ENCODE measurements at places on chromosomes 3 and 15. TPM values are rescaled to one million over a fixed set of nuclear protein-coding genes. Genes with fewer than 3 reads are reported as not detected.
A peak's percentile ranks its signal among the peaks of the same experiment; 100 is the strongest.

TMEM42 gene
- total RNA-seq: 40.4 TPM

CHL1 gene
- total RNA-seq: 279 TPM

DNA sequence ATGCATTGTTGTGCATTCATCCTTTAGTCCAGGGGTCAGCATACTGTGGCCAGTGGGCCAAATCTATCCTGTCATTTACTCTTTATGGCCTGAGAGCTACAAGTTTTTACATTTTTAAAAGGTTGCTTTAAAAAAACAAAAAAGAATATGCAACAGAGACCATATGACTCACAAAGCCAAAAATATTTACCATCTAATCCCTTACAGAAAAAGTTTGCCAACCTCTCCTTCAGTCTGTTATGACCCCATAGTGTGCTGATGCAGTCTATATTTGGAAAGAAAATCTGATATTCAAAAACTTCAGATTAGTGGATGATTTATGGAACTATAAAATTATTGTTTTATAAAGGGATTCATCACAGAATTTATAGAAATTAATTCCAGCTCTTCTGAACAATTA is 237.5 kb upstream of the IL12A start:
- H3K4me1 ChIP-seq: no peaks in the 10 kb centered on the region
- no peak overlapping the region for H3K4me3 ChIP-seq
- no peaks in the 10 kb centered on the region for H3K27me3 ChIP-seq
- no peaks in the 10 kb centered on the region for H3K36me3 ChIP-seq
- no peak overlapping the region for H3K27ac ChIP-seq
- no peak for DNase-seq

DNA sequence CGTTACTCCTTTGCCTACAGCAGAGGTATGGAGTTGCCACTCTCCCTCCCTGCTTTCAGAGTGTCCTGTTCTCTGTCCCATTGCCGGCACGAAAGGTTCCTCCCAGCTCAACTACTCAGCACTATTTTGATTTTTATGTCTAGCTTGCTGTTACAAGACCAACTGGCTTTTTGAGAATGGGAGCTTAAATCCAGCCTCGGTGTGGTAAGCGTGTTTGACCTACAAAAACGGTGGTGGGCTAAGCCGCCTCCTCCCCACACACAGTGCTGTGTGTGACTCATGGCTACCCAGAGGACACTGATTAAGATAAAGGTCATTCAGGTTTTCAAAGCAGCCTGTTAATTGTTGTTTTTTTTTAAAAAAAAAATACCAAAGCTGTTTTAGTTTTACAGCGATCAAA is 64.5 kb downstream of the LRTM1 start:
- H3K4me1 ChIP-seq: peaks cover 9% of the 10 kb centered on the region
- no peaks in the 10 kb centered on the region for H3K36me3 ChIP-seq
- DNase-seq: no peak
- H3K27me3 ChIP-seq: no peaks in the 10 kb centered on the region
- no peak overlapping the region for H3K27ac ChIP-seq
- H3K4me3 ChIP-seq: no peak overlapping the region

- H3K36me3 ChIP-seq: no peaks in the 10 kb centered on the region
- no peak overlapping the region for H3K4me3 ChIP-seq
- no peaks in the 10 kb centered on the region for H3K27me3 ChIP-seq
Measured at GRCh38 chr3:128293930-128294329, 140.6 kb downstream of the EEFSEC start.

- H3K36me3 ChIP-seq: no peaks in the 10 kb centered on the region
- H3K4me1 ChIP-seq: no peaks in the 10 kb centered on the region
- H3K27ac ChIP-seq: no peak overlapping the region
- no peak for DNase-seq
Measured at GRCh38 chr3:23232016-23232415, 28.9 kb downstream of the UBE2E2 start.

DNA sequence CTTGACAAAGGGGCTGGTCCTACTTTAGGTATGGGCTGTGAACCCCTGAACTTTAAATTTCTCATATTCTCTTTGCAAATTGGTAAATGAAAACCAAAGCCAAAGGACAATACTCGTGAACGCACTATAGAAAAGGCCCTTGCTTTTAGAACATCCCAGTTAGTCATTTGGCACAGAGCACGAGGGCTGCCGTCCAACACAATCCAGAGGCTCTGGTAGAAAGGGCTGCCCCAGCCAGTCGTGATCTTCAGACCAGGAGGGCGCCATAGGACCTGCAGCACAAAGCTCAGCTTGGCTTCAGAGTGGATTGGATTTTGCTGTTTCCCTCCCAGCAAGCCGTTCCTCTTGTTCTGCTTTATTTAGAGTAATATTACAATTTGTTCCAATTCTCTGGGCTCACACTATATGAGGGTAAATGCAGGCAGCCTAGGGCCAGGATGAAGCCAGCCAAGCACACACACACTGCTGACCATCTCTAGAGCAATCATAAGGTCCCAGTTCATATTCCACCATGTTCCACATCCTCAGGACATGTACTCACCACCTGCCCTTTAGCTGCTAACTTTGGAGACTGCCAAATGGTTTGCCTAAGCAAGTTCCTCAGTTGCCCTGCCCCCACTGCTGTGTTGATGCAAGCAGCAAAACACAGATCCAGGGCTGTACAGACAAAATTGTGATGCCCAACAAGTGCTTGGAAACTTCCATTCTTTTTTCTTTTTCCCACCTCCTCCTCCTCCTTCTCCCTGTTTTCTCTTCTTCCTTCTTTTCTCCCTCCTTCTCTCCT is 6.0 kb upstream of the BFSP2 start:
- H3K4me1 ChIP-seq: no peaks in the 10 kb centered on the region
- no peaks in the 10 kb centered on the region for H3K27me3 ChIP-seq
- no peak overlapping the region for H3K4me3 ChIP-seq
- DNase-seq: no peak

- peak; percentile 28 for DNase-seq
- peaks cover 11% of the 10 kb centered on the region for H3K4me1 ChIP-seq
- H3K4me3 ChIP-seq: no peak overlapping the region
- H3K27me3 ChIP-seq: no peaks in the 10 kb centered on the region
- no peaks in the 10 kb centered on the region for H3K36me3 ChIP-seq
Measured at GRCh38 chr3:50519471-50520089, 16.1 kb upstream of the CACNA2D2 start.

DNA sequence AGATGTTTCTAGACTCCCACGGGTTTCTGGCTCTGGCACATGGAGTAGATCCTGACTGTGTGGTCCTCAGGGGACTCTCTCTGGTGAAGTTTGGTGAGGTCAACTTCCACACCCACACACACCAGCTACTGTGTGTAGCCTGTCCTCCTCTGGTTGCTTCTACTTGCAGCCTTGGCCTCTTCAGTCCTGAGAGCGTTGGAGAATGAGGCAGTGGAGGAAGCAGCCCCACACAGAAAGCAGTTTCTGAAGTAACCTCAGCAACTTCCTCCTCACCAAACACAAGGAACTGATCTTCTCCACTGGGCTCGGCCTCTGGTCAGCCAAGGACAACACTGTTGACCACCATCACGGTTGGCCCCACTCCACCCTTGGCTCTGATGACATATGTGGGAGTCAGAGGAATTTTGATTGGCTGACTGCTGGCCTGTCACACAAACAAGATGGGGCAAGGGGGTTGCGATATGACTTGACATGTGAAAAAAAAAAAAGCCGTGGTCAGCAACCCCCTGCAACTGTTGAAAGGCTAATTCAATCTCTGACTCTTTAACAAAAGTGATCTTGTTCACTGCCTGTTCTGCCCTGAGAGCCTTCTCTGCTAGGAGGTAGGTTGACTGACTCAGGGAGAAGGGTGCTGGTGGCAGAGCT is 19.6 kb downstream of the CD86 start:
- H3K4me3 ChIP-seq: no peak overlapping the region
- no peaks in the 10 kb centered on the region for H3K27me3 ChIP-seq
- peaks cover 7% of the 10 kb centered on the region for H3K4me1 ChIP-seq

DNA sequence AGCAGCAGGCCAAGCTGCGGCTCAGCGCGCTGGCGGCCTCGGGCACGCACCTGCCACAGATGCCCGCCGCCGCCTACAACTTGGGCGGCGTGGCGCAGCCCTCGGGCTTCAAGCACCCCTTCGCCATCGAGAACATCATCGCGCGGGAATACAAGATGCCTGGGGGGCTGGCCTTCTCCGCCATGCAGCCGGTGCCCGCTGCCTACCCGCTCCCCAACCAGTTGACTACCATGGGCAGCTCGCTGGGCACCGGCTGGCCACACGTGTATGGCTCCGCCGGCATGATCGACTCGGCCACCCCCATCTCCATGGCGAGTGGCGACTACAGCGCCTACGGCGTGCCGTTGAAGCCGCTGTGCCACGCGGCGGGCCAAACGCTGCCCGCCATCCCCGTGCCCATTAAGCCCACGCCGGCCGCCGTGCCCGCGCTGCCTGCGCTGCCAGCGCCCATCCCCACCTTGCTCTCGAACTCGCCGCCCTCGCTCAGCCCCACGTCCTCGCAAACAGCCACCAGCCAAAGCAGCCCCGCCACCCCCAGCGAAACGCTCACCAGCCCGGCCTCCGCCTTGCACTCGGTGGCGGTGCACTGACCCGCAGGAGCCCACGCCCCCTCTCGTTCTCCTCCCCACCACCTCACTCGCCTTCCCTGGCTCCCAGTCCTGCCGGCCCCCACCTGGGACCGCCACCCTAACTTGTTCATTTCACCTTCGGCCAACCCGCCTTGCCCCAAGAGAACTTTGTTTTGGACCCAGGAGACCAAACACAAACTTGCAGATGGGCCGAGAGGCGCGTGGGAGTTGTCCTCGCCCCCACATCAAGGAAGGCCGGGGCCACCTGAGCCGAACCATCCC is 1.5 kb downstream of the FOXB1 start:
- H3K4me1 ChIP-seq: peaks cover 23% of the 10 kb centered on the region
- H3K27ac ChIP-seq: no peak overlapping the region
- H3K4me3 ChIP-seq: peak overlapping the region; percentile 37
- H3K27me3 ChIP-seq: peaks cover 21% of the 10 kb centered on the region
- H3K36me3 ChIP-seq: no peaks in the 10 kb centered on the region

- no peak overlapping the region for H3K27ac ChIP-seq
- no peak for DNase-seq
- H3K36me3 ChIP-seq: peaks cover 62% of the 10 kb centered on the region
- no peak overlapping the region for H3K4me3 ChIP-seq
- H3K27me3 ChIP-seq: no peaks in the 10 kb centered on the region
- H3K4me1 ChIP-seq: no peaks in the 10 kb centered on the region
Measured at GRCh38 chr3:136050250-136050649, 84.7 kb downstream of the PPP2R3A start.

DNA sequence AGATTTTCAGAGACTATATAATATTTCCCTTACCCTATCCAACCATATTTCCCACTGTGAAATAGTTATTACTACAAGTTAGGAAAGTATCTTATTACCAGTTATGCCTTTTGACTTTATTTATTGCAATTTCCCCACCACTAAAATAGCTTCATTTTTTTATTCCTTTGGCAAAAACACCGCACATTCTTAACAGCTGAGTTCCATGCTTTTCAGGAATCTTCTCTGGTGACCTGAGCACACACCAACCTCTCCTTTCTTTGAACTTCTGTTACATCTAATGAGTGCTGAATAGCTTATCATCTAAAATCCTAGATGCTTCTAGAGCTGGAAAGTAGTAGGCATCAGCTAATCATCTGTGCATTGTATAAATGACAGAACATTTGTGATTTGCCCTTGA is 99.1 kb downstream of the UBE2E2 start:
- H3K27ac ChIP-seq: no peak overlapping the region
- no peak for DNase-seq
- no peak overlapping the region for H3K4me3 ChIP-seq
- H3K36me3 ChIP-seq: no peaks in the 10 kb centered on the region

GRCh38 chr15:69232144-69232543 is 66.6 kb upstream of the PAQR5 start:
- no peak overlapping the region for H3K4me3 ChIP-seq
- no peak for DNase-seq
- H3K4me1 ChIP-seq: no peaks in the 10 kb centered on the region
- no peaks in the 10 kb centered on the region for H3K27me3 ChIP-seq
- no peak overlapping the region for H3K27ac ChIP-seq
- no peaks in the 10 kb centered on the region for H3K36me3 ChIP-seq

DNA sequence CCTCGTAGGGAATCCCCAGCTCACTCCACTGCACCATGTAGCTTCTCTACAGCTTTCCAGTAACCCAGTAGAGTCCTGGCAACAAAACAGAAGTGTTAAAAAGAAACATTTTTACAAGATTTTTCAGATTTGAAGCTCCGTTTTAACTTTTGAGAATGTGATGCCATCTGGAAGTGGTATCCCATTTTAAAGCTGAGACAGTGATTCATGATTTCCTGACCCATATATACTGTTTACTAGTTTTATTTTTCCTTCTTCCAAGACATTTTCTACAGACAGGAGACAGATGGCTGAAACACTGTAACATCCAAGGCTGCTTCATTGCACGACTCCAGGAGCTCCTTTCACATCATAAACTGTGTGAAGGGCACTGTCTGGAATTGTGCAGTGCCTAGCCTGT is 30.3 kb upstream of the KCNAB1 start:
- no peak overlapping the region for H3K4me3 ChIP-seq
- H3K27me3 ChIP-seq: no peaks in the 10 kb centered on the region
- H3K27ac ChIP-seq: no peak overlapping the region
- DNase-seq: no peak
- H3K4me1 ChIP-seq: no peaks in the 10 kb centered on the region

DNA sequence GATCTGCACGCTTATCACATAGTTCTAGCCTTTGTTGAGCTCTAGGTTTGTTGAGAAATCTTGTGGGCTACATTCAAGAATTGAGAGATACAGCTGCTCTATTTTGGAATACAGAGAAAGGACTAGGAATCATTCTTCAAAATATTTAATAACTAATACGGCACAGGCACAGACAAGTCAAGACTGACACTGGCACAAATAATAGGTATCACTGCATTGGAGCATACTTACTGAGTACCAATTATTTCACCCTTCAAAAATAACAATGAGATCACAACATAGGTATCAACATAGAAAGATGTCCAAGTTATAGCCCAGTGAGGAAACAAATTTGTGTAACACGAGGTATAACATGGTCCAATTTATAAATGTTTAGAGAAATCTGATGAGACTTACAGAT is 133.7 kb upstream of the TSC22D2 start:
- no peak for DNase-seq
- H3K27ac ChIP-seq: no peak overlapping the region
- H3K4me1 ChIP-seq: no peaks in the 10 kb centered on the region
- H3K27me3 ChIP-seq: no peaks in the 10 kb centered on the region
- no peaks in the 10 kb centered on the region for H3K36me3 ChIP-seq

DNA sequence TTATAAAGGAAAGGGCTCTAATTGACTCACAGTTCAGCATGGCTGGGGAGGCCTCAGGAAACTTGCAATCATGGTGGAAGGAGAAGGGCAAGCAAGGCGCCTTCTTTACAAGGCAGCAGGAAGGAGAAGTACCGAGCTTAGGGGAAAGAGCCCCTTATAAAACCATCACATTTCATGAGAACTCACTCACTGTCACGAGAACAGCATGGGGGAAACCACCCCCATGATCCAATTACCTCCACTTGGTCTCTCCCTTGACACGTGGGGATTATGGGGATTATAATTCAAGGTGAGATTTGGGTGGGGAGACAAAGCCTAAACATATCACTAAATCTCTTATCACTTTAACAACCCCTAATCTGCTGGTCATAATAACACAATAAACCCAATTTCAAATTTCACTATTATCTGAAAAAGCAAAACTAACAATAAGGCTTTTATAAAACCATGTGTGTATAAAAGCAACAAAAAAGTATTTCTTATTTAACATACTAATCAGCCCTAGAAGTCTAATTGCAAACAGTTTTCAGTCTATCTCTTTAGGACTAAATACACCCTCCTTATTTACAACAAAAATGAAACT is 43.2 kb downstream of the SCAPER start:
- H3K27ac ChIP-seq: no peak overlapping the region
- no peaks in the 10 kb centered on the region for H3K4me1 ChIP-seq
- H3K4me3 ChIP-seq: no peak overlapping the region
- no peaks in the 10 kb centered on the region for H3K36me3 ChIP-seq
